SW 1271 (cell line): ENCODE measurements at places on chromosomes 7 and 10.

- DNase-seq, result no peak
Observed at GRCh38 chr10:129035052-129035827, 431.8 kb upstream of the MGMT start.

DNA sequence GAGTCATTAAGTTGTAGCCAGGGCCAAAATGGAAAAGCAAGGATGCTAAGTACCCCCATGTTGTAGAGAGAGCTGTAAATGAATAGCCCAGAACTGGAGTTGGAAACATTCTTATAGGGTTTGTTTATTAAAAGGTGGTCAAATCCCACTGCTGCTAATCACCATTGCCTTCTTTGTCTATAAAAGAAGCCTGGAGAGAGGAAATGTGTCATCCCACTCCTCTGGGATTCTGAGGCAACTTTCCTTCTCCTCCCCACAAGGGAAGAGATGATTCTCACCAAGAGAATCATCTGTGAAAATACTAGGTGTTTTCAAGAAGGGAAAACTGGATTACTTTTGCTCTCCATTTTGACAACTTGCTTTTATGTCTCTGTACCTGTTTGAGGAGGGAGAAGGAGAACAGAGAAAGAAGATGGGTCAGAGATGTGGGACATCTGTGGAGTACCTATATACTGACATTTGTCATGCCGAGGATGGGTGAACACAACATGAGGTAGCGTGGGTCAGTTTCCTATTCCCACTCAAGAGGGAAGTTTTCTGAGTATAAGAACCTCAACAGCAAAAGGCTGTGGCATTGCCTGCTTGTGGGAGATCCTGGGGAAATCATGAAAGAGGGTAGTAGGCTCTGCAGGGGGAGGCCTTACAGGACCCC, 262.2 kb downstream of the KIF20B start:
- DNase-seq, result no peak

GRCh38 chr10:127018298-127018650, 113.0 kb downstream of the DOCK1 start:
- DNase-seq, result no peak

GRCh38 chr10:62335326-62335725, 38.8 kb upstream of the ZNF365 start:
- no peak for DNase-seq

DNA sequence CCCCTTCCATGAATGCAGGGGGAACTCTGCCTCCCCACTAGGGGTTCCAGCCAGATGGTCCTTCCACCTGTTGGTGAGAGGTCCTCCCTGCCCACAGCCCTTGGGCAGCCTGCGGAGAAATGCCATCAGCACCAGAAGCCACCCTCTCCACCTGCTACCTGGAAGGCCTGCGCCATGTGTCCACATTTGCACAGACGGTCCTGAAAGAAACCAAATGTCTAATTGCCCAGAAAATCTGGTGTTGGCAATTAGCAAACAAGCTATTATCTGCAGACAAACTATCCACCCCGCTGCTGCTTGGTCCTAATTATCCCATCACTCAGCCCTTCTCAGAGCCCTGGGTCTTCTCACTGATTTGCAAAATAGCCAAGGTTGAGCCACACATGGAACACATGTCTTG, 32.3 kb downstream of the HSPA12A start:
- DNase-seq, result no peak

GRCh38 chr10:14369906-14370305, 39.2 kb upstream of the FRMD4A start:
- no peak for DNase-seq

DNA sequence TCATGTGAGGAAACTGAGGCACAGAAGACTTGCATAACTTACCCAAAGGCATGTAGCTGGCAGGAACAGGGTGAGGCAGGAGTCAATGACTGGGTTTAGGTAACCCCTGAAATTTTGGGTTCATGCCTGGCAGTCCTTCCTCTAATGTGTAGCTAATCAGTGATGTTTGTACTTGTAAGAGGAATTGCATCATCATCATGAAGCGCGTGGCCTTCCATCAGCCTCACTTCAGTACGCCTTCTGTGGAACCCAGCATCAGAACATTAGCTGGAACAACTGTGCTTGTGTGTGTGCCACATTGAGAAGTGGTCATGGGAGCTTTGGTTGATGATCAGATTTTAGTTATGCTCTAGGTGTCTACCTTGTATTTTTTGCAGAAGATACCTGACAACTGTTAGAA, 18.2 kb upstream of the STMP1 start:
- no peak for DNase-seq

DNA sequence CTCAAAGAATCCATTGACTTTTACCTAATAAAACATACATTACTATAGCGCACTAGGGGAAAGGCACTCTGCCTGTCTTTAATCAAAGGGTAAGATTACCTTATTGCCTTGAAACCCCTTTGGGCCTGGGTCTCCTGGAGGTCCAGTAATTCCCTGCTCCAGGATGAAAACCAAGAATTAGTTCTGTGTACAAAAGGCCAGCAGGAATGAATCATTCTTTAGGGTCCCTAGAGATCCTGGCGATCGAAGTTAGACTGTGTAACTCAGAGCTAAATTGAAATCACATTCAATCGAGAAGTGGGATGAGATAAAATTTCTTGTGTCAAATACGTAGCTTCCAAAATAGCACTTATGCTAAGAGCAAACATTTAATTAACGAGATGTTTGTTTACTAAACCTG, 29.8 kb downstream of the COL28A1 start:
- no peak for DNase-seq

GRCh38 chr7:32858648-32859047, 32.9 kb downstream of the KBTBD2 start:
- no peak for DNase-seq

- no peak for DNase-seq
Observed at GRCh38 chr7:28643188-28643569, 230.9 kb downstream of the CREB5 start.
